ENCODE measurements at places on chromosomes 16 and 17.
A peak's percentile ranks its signal among the peaks of the same experiment; 100 is the strongest.

- DNase-seq = no peak
Measured at GRCh38 chr16:4913774-4914525, 23.0 kb downstream of the PPL start.

DNA sequence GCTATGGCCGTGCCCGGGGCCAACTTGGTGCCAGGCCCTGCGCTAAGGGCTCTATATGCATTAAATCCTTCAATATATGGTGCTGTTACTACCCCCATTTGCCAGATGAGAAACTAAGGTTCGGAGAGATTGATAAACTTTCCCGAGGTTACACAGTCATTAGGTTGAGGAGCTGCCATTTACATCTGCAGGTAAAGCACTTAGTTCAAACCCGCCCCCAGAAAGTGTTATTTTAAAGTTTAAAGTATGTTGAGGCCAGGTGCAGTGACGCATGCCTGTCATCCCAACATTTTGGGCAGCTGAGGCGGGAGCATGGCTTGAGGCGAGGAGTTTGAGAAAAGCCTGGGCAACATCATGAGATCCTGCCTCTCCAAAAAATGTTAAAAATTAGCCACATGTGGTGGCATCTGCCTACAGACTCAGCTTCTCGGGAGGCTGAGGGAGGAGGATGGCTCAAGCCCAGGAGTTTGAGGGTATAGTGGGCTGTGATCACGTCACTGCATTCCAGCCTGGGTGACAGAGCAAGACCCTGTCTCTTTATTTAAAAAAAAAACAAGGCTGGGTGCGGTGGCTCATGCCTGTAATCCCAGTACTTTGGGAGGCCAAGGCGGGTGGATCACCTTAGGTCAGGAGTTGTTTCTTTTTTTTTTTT is 264.7 kb downstream of the PARN start:
- DNase-seq = no peak

DNA sequence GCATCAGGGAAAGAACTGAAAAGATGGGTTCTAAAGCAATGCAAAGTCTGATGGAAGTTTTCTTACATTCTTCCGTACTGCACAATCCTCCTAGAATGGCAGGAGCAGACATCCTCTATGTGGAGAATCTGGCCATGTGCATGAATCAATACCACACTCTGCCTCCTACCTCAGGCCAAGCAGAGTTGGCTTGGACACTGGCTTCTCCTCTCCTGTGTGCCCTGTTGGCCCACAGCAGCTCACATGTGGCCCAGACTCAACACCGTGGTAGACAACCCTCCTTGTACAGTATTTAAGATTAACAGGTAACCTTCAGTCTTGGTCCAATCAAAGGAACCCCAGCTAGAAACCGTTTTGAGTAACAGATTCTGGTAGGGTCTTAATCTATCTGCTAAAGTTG is 101.9 kb downstream of the ZFHX3 start:
- no peak for DNase-seq

DNA sequence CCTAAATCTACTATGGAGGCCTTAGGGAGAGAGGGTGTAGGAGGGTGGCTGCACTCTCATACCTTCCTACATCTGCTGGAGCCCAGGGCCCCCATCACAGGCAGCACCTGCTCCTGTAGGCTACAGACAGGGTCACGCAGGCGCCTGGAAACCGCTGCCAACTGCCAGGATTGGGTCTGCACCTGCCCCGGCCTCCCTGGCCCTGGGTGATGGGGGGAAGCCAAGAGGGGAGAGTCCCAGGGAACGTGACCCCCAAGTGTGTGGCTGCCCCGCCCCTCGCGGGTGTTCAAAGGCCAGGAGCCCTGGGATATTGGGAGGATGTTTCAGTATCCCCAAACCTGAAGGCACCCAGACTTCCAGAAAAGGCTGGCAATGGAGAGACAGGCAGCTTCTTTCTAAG is 5.6 kb upstream of the TEX19 start:
- DNase-seq = no peak

DNA sequence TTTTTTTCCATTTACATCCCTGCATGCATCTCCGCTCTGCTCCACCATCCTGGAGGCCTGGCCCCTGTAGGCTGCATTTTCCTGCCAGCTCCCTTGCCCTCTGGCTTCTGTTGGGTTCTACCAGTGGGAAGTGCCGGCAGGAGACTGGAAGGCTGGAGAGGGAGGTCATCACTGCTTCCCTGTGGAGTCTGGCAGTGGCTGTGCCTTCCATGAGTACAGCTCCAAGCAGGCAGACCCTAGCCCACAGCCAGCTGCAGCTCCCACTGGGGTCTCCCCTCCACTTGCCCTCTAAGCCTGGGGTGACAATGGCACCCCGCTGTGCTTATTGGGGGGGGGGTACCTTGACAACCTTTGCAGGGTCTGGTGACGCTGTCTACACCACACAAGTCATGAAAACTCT is 37.3 kb downstream of the MMP15 start:
- DNase-seq = no peak

DNA sequence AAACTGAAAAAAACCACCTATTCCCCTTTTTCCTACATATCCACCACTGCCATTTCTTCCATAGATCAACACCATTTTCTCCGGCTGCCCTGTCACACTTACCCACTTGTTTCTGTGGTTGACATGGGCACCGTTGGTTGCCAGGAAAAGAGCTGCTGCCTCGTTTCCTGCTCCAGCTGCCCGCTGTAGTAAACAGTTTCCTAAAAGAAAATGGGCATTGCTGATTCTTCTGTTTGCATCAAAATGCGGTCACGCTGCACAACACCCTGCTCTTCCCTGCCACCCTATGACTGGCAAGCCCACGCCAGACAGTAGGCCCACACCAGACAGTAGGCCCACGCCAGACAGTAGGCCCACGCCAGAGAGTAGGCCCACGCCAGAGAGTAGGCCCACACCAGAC is 46.3 kb downstream of the CYB5D2 start:
- DNase-seq = no peak

- no peak for DNase-seq
Measured at GRCh38 chr16:70470141-70470926, 15.9 kb downstream of the FCSK start.

GRCh38 chr17:17134051-17134956 is 71.8 kb downstream of the PLD6 start:
- DNase-seq = no peak

- DNase-seq = no peak
Measured at GRCh38 chr16:30774367-30775130, 12.4 kb downstream of the RNF40 start.

GRCh38 chr17:57876866-57877237 is 27.0 kb upstream of the MRPS23 start:
- DNase-seq = no peak

DNA sequence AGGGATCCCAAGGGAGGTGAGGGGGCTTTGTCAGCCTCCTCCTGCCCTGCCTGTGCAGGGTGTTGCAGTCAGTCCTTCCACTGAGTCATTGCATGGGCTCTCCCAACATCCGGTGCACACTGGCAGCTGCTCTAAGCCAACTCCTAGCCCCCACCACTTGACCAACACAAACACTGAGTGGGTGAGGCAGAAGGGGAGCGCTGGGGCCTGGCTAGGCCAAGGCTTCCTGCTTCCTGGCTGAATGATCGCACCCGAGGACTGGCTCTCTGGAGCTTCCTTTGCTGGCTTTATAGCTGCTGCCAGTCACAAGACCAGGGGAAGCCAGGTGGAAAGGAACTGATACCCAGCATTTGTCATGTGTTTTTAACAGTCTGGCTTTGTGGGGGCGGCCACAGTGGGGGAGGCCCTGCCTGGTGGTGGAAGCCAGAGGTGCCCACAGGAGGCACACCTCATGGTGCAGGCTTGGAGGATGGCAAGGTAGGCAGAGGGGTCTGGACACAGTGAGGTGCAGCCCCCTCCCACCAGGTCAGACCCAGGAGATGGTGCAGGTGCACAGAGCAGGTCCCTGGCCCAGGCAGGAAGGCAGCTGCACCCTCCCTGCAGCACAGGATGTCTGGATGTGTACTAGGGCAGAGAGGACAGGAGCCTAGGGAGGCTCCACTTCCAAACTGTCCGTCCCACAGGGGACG is 6.8 kb downstream of the MPG start:
- DNase-seq = peak; percentile 45

- DNase-seq = no peak
Measured at GRCh38 chr16:78962457-78962929, 638.0 kb downstream of the MAF start.

DNA sequence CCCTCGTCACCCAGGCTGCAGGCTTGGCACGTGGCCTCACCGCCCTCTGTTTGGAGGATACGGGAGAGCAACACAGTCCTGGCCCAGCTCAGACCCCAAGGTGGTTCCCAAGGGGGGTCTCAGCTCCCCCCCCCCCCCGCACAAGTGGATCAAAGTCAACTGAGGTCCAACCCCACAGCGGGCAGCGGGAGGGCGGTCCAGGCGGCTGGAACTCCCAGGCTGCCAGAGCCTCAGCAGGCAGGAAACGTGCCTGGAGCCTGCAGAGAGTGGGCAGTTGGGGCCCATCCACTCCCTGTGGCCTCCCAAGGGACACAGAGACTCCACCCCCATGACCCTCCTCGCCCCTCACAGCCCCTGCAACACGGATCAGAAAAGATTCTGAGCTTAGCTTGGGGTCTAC is 36.7 kb downstream of the PIEZO1 start:
- no peak for DNase-seq

- DNase-seq = no peak
Measured at GRCh38 chr16:5526826-5527225, 429.2 kb upstream of the EEF2KMT start.
